ENCODE measurements at places on chromosomes 3 and 15.
A peak's percentile ranks its signal among the peaks of the same experiment; 100 is the strongest.

- DNase-seq, result peak; percentile 60
These were observed 36.7 kb downstream of the HMCES start for GRCh38 chr3:129315223-129315997.

DNA sequence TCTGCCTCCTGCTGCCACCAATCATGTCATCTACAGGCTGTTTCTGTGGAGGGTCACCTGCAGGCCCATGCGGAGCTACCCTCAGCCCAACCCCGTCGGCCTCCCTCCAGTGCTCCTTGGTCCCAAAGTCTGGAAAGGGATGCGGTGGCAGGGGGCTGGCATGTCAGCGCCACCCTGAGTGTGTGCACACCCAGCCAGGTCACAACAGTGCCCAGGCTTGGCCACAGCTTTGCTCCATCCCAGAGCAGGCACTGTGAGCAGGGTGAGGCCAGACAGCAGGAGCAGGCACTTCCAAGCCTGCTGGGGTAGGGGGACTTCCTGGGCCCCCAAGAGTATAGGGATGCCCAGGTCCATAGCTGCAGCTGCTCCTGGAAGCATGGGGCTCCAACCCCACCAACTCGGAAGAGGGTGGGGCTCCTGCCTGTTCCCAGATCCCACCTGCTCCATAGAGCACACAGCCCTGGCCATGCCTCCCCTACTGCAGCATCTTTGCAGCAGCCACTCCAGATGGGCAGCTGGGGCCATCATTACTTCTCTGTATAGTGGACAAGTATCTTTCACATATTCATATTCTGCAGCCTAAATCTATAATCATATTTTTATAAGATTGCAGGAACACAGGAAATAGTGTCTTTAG is 109.3 kb downstream of the CBLB start:
- no peak for DNase-seq

DNA sequence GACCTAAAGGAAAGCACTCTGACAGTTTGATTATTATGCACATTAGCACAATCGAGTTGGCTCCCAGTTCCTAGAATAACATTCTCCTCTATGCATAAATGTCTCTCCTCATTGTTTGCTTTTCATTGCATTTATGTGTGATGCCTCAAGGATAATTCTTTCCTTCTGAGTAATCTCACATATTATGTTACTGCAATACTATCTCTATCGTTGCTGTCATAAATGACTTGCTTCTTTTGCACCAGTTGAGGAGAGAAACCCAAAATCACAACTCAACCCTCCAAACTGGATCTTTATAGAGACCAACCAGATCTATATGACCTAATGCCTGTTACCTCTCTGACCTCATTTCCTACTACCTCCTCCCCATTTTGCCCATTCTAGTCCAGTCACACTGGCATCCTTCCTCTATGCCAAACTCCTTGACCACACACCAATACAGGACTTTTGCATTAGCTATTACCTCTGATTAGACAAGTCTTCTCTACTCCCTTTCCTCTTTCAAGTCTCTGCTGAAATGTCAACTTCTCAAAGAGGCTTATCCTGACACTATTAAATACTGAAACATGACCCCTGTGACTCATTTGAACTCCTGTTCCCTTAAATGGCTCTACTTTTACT is 1026.0 kb downstream of the TUSC7 start:
- no peak for DNase-seq

- DNase-seq, result no peak
These were observed 96.1 kb downstream of the STAC start for GRCh38 chr3:36476286-36476942.

DNA sequence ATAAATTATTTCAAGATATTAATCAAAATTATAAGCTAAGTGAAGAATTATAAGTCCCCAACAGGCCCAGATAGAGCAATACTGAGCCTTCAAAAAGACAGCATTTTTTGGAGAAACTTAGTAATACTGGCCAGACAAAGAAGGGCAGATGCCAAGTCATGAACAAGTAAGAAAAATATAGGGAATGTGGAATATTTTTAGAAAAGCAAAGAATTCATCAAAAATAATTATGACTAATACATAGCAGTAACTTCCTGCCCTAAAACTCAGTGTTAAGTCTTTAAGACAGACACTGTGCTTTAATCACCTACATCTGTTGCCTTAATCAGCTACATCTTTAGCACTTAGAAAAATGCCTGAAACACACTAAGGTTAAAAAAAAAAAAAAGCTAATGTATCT is 31.2 kb downstream of the DPH6 start:
- DNase-seq, result no peak

GRCh38 chr3:114408736-114409670 is 115.2 kb downstream of the TIGIT start:
- no peak for DNase-seq

DNA sequence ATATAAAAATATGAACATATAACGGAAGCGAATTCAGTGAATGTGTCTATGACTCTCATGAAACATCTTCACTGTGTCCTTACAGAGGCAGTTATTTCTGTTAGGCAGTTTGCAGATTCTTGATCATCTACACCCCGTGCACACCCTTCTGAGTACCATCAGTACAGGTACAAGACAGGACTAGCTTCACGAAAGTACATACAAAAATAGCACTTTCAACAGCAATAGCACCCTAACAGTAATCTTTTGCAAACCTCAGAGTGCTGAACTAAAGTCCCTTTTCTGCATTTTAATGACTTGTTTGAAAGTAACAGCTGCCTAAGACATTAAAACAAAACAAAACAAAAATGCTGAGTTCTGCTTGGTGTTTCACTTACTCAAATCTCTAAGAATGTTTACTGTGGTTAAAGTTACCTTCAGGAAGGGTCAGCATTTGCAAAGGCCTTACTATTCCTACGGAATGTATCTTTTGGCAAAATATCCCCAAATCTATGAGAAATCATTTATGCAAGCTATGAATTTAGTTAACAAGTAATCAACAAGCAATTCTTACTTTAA is 104.1 kb downstream of the CNTN3 start:
- DNase-seq, result no peak

GRCh38 chr3:103554451-103554850 is 1119.6 kb downstream of the ZPLD1 start:
- DNase-seq, result no peak

DNA sequence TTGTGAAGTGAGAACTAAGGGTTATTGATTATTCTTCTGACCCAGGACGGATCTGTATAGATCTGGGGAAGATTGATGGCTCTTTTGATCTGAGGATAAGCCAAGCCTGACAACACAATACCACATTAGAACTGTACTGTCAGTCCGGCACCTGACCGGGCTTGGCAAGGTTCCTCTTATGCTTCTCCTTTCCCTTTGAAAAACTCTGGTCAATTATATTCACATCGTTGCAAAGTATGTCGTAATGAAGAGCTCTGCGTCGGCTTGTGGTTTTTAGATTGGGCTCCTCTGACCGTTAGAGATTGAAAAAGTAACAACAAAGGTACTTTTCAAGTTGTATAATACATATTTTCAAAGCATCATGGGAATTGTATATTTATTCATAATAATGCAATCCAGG is 389.8 kb downstream of the NR2F2 start:
- no peak for DNase-seq

GRCh38 chr15:32866454-32867312 is 148.9 kb downstream of the GREM1 start:
- DNase-seq, result no peak

DNA sequence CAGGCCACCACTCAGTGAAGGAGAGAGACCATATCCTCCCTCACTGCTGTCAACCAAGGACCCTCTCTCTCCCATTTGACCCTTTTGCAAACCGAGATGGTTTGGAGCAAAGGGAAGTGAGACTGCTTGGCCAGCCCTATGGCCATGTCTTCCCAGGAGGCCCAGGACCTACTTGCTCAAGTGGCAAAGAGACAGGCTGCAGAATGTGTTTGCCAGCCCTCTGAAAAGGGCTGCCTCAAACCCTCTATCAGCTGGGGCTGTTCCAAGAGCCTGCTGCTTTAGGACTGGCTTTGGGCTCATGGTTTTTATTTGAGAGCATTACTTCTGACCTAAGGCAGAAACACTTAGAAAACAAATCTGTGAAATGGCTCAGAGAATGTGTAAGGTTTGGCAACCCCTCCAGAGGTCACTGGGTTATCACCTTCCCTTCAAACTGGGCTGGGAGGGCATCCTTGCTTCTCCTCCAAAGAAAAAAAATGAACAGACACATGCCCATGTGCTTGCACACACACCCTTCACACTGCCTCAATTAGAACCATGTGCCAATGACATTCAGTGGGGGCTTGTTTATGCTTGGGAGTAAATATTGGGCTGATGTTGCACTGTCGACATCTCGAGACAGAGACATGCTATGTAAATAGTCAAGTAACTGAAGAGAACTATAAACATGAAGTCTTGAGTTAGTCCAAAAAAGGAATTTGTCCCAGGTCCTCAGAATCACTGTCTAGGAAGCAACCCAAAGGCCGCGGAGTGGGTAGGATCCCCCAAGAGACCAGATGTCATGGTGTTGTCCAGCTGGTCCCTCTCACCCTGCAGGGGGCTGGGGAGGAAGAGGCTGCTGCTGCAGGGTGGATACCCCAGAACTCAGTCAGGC is 49.8 kb upstream of the CTDSPL start:
- DNase-seq, result no peak

DNA sequence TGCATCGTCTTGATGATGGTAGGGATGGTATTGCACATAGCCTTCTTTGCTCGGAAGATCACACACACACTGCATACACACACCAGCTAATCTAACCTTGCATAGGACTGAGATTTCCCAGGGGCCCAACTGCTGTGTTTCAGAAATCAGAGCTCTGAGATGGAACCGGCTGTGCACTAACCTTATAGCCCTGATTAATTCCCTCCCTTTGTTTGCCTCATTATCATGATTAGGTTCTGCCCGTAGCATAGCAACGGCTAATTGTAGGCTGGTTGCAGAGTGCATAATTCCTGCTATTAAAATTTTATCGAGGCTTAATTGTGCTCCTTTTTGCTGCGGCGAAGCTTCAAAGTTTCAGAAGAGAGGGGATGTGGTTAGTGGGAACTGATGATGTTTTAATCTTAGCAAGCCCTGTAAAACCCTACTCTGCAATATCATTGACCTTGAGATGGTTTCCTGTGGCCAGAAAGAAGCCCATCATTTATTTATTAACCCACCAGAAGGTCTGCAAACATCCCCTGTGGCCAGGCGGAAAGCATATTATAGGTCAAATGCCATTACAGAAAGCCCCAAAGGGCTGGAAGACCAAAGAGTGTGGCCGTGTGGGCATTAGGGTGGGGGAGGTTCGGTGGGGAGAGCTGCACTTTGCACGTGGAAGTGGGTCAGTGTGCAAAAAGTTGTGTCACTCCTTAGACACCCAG is 56.2 kb upstream of the GLCE start:
- no peak for DNase-seq

DNA sequence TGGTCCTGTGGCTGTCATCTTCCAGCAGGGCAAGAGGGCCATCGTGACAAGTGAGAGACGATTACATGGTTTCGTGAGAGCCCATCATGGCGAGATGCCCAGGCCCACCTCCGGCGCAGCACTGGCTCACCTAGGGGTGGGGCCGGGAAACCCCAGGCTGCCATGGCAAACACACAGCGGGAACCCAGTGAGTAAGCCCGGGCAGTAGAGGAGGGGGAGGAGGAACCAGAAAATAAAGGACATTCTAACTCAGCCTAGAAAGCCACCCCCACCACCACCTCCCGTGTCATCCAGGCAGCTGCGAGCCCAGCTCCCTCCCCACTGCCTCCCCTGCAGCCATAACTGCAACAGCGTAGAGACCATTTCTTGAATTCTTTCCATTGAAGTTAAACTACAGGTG is 52.3 kb downstream of the PCSK6 start:
- no peak for DNase-seq

DNA sequence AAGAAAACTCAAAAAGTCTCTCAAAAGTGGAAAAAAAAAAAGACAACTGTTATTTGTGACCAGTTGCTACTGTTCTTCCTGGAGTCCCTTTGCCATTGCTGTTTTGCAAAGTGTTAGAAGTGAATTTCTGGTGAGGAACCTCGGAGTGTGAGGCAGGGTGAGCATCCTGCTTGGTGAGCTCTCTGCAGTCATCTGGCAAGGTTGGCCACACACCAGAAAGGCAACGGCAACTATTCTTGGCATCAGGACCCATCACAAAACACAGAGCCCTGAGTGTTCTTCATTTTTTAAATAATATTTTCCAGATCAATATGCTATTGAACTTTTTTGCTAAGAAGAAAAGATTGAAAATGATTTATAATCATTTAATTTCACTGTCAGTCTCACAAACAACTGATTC is 60.7 kb downstream of the CGNL1 start:
- no peak for DNase-seq

DNA sequence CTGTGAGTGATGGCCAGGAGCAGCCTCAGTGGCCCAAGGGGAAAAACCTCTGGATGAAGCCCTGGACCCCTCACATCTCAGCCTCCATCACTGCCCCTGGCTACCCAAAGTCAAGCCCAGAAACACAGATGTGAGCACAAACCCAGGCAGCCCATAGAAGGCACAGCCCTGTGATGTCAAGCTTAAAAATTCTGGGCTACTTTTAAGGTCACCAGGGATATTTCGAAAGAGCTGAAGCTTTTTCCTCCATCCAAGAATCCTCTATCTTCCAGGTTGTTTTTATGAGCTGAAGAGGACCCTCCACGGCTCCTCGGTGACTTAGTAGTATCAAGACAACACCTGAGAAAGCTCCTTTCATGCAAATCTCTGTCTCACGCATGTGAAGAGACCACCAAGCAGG is 11.5 kb downstream of the LIPC start:
- no peak for DNase-seq

DNA sequence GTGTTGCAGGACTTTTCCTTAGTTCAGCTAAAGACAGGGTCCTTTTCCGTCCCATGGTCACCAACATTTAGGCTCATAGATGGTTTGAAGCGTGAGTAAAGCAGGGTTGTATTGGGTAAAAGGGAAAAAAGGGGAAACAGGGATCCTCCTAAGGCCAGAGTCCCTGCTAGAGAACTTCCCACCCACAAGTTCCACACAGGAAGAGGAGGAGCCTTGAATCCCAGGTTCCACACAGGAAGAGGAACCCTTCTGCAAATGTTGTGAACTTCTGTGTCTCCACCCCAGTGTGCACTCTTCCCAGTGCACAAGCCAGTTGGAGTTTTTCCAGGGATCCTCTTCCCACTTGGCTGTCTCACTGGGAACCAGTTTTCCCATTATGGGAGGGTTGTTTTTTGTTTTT is 27.6 kb upstream of the ATP8B4 start:
- DNase-seq, result no peak

GRCh38 chr3:127712881-127713771 is 40.4 kb downstream of the ABTB1 start:
- DNase-seq, result no peak

- DNase-seq, result no peak
These were observed 79.7 kb upstream of the SMAD3 start for GRCh38 chr15:66985653-66986052.

- no peak for DNase-seq
These were observed 149.9 kb upstream of the PDZRN3 start for GRCh38 chr3:73774645-73775044.

Data from stimulated activated CD8-positive, alpha-beta memory T cell treated with anti-CD3 and anti-CD28 coated beads, Interleukin-4, amount 100 ng/mL, for 48 hours (primary cell).